Panc1 (cell line): ENCODE measurements at places on chromosomes 1 and 21. TPM values are rescaled to one million over a fixed set of nuclear protein-coding genes. Genes with fewer than 3 reads are reported as not detected.

Gene F13B
- total RNA-seq, result not detected

Gene PGM1
- total RNA-seq, result 77.2 TPM

Gene HPCAL4
- total RNA-seq, result 0.21 TPM

Gene S100A3
- total RNA-seq, result 12.0 TPM

Gene UBXN10
- total RNA-seq, result 0.05 TPM

Gene CLCN6
- total RNA-seq, result 23.6 TPM

Gene AKIRIN1
- 116 TPM for total RNA-seq

Gene OLIG2
- total RNA-seq, result not detected

Gene LCE3E
- not detected for total RNA-seq

- DNase-seq, result no peak
Observed at GRCh38 chr1:147109041-147109440, 63.2 kb downstream of the PRKAB2 start.

GRCh38 chr1:29064064-29064463, 59.6 kb downstream of the TMEM200B start:
- no peak for DNase-seq

- no peak for DNase-seq
Observed at GRCh38 chr1:1917304-1917976, 1.6 kb downstream of the TMEM52 start.

DNA sequence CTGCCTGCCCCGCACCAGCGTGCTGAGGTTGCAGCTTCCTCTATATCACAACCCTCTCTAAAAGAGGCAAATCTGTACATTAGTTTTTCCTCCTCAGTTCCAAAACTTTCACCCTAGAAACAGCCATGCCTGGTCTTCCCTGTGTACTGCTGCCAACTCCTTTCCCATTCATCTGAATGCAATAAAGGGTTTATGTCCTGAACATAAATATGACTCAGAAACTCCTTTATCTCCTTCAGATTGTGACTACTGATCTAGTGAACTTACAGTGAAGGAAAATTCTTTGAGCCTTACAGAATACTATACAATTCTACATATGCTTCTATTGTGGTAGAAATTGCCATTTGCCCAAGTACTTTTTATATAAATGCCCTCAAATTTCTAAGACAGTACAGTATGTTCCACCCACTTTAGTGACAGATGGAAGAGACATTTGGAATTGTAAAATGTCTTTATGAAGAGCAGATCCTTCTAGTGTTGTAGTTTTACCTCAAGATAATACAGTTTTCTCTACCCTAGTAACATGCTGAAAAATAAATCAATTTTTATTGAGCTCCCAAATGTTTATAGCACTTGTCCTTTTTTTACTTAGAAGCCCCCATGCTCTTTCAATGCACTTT, 345.1 kb upstream of the SNX7 start:
- no peak for DNase-seq

DNA sequence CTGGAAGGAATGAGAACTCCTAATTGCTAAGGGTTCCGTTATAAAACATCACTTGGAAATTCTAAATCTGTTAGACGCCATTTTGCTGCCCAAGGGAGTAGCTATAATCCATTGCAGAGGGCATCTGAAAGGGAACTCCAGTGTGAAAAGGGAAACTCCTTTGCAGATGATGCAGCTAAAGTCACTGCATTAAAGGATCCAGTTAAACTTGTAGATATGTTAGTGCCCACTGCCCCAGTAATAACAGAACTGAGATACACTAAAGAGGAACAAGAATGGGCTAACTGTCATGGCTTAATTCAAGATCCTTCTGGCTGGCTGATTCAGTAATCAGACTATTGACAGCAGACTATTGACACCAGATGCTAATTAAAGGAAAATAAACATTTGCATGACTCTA, 81.8 kb upstream of the KIAA0040 start:
- DNase-seq, result no peak

DNA sequence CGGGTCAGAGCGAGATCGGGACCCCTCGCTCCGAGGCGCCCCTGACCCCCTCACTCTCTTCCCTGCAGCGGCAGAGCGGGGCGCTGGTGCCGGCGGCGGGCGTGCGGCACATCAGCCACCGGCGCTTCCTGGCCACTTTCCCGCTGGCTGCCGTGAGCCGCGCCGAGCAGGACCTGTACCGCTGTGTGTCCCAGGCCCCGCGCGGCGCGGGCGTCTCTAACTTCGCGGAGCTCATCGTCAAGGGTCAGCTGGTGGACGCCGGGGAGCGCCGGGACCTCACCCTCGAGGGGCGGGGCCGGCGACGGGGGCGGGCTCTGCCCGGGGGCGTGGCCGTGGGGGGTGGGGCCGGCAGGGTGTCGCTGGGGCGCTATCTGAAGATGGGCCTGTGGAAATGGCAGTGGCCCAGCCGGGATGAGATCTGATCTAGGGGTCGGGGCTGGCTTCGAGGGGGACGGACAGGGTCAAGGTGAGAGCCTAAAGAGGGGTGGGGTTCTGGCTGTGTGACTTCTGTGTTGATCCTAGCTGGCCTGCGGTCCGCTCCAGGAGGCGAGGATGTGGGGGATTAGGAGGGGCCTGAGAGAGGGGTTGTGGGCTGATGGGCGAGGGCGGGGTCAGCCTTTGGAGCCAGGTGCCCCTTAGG, 23.6 kb downstream of the PTPRU start:
- DNase-seq, result no peak

- no peak for DNase-seq
Observed at GRCh38 chr1:32872192-32872460, 1.4 kb upstream of the FNDC5 start.

GRCh38 chr1:33082575-33083108, 1.7 kb downstream of the AZIN2 start:
- no peak for DNase-seq
